Stimulated activated CD4-positive, alpha-beta T cell treated with anti-CD3 and anti-CD28 coated beads, Interleukin-2, amount 100 ng/mL, for 24 hours (primary cell): ENCODE measurements at places on chromosomes 1 and 21.

DNA sequence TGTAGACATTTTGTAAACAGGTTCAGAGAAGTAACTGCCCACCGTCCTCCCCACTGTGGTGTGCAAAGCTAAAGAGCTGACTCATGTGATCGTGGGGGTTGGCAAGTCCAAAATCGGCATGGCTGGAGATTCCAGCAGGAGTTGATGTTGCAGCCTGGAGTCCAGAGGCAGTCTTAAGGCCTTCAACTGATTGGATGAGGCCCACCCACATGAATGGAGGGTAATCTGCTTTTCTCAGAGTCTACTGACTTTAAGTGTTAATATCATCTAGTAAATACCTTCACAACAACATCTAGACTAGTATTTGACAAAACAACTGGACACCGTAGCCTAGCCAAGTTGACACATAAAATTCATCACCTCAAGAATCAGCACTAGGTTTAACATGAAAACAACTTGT lies 281.6 kb downstream of the KIF26B start:
- no peak for DNase-seq

GRCh38 chr1:161139766-161140165 lies 7.3 kb upstream of the DEDD start:
- DNase-seq: no peak

- DNase-seq: no peak
Measured at GRCh38 chr1:55138823-55139222, 76.3 kb downstream of the USP24 start.

GRCh38 chr21:27555996-27556395 lies 589.1 kb upstream of the ADAMTS5 start:
- DNase-seq: no peak

DNA sequence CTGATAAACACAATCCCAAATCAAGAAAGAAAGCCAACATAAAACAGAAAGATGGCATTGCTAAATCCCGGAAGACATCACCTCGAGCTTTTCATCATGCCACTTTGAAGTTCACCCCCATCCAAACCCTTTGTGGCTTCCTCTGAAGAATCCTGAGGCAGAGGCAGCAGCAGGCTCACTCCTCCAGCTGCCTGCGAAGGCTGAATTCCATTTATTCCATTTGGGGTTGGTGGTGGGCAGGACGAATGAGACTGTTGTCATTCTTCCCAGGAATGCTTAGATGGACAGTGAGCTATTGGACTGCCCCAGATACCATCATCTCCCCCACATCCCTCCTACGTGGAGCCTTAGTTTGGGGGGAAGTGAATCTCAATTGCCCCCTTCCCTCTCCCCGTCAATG lies 437.5 kb downstream of the SMYD3 start:
- no peak for DNase-seq

DNA sequence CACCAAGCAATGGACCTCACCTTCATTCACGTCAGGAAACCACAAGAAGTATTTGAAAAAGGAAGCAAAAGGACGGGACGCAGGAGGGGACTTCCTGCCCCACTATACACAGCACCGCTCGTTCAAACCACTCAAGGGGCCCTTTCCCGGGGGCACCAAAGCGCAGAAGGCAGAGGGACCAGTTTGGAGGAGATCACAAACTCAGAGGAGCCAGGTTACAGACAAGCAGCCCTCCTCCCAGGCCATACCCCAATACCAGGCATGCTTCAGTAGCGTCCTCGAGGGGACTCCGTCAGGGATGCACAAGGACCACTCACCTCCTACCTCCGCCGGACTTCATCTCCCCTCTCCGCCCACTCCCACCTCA lies 685 bp downstream of the CRTC2 start:
- peak; percentile 45 for DNase-seq
